ENCODE measurements at places on chromosomes 1 and 21. TPM values are rescaled to one million over a fixed set of nuclear protein-coding genes. Genes with fewer than 3 reads are reported as not detected.

The KRTAP19-3 gene
- total RNA-seq, result not detected

The TRIM67 gene
- not detected for total RNA-seq

The HLX gene
- 4.1 TPM for total RNA-seq

The PINK1 gene
- 43.0 TPM for total RNA-seq

The CTSK gene
- total RNA-seq, result 547 TPM

The KLHDC7A gene
- not detected for total RNA-seq

The BEND5 gene
- 0.45 TPM for total RNA-seq

The COX20 gene
- 44.2 TPM for total RNA-seq

The GBP5 gene
- not detected for total RNA-seq

The C1orf216 gene
- total RNA-seq, result 27.2 TPM

The CITED4 gene
- 3.6 TPM for total RNA-seq

The CTTNBP2NL gene
- 24.4 TPM for total RNA-seq

The REN gene
- total RNA-seq, result not detected

The TLR5 gene
- total RNA-seq, result not detected

The GJA8 gene
- not detected for total RNA-seq

The S100A16 gene
- total RNA-seq, result 406 TPM

The AIM2 gene
- total RNA-seq, result not detected

The HMCN1 gene
- total RNA-seq, result 106 TPM

The ARMH1 gene
- 1.7 TPM for total RNA-seq

The RPS6KA1 gene
- 2.9 TPM for total RNA-seq

The CR1 gene
- not detected for total RNA-seq

The ZBTB21 gene
- total RNA-seq, result 15.4 TPM

The MAP1LC3C gene
- 0.09 TPM for total RNA-seq
